RWPE2 (cell line): ENCODE measurements at places on chromosomes 11 and 22.

- no peak for DNase-seq
Observed at GRCh38 chr11:131723088-131723487, 352.7 kb downstream of the NTM start.

DNA sequence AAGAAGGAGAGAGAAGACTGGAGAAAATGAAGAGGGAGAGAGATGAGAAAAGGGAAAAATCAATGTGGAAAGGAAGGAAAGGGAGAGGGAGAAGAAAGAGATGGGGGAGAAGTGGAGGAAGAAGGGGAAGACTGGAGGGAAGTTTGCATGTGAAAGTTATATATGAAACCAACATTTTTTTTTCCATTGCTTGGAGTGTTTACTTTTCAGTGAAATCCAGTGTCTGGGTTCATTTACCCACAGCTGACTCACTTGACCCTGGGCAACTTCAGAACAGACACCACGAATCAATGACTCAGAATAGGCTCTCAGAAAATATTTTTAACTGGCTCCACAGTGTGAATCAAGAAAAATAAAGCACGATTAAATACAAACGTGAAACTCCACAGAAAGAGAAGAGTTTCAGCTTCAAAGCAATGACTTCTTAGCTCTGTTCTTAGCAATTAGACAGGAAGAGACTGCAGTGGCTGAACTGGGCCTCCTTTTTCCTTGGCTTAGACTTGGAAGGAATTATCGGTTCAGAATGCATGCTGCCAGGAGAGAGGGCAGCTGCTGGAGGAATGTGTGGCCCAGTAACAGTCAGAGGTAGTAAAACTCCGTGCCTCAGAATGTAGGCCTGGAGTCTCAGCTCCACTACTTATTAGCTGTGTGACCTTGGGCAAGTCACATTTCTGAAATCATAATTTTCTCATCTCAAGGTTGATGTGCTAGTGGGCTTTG is 237.5 kb downstream of the MIAT start:
- DNase-seq = no peak

DNA sequence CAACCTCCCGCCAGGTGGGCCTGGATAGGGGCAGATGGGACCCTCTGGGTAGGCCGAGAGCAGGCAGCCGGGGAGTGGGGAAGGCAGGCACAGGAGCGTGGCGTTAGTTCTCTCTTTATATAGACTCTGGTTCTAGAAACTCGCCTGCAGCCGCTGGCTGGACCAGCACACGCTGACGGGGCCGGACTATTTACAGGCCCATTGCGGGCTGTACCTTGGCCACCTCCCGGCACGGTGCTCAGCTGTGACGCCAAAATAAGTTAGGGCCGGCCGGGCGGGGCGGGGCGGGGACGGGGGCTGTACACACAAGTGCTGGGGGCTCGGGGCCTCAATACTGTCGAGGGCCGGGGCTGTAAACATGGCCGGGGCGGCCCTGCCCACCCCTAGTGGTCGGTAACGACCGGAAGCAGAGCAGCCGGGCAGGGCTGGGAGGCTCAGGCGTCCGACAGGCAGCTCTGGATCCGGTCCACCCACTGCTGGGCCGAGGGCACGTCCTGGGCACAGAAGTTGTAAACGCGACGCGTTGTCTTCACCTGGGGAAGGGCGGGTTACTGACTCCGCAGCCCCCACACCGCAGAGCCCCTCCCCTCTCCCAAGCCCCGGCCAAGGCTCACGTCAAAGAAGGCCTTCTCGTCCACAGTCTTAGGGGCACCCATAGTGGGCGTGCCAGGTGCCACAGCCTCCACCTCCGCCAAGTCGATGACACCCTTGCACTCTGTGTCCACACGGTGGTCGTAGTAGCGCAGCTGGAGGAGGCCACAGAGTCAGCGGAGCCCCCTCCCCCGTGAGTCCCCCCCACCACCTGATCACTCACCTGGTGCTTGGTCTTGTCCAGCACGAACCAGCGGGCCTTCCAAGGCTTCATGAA is 27.9 kb downstream of the SBF1 start:
- DNase-seq = no peak

- no peak for DNase-seq
Observed at GRCh38 chr22:30979932-30980331, 10.9 kb downstream of the TUG1 start.
